ENCODE measurements at places on chromosomes 1 and 21.

DNA sequence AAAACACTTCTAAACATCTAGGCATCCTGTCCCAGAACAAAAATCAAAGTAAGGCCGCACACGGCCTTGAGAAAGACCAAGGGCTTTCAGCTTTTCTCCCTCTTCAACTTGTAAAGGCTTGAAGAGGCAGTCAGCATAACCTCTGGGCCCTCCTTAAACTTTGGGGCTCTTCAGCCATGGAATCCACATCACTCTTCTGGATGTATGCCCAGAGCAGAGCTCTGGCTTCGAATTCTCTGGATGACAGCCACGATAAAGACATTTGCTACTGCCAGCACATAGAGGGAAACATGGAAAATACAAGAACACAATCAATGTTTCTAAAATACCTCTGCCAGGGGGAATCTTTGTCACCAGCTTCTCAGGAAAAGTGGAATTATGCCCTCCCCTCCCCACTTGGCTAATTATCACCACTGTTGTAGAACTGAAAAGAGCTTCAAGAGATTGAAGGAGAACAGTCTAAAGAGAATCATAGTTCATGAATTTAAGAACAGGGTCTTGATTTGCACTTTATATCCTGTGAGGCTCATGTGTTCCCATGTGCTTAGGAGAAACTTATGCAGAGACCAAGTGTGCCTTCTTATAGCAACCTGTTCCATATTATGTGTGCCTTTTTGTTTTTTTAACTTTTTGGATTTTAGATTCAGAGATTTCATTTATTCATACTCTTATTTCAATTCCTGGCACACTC, 39.0 kb upstream of the DPT start:
- peak; percentile 70 for DNase-seq

- DNase-seq, result no peak
These were observed 943 bp downstream of the ERRFI1 start for GRCh38 chr1:8025061-8025670.

DNA sequence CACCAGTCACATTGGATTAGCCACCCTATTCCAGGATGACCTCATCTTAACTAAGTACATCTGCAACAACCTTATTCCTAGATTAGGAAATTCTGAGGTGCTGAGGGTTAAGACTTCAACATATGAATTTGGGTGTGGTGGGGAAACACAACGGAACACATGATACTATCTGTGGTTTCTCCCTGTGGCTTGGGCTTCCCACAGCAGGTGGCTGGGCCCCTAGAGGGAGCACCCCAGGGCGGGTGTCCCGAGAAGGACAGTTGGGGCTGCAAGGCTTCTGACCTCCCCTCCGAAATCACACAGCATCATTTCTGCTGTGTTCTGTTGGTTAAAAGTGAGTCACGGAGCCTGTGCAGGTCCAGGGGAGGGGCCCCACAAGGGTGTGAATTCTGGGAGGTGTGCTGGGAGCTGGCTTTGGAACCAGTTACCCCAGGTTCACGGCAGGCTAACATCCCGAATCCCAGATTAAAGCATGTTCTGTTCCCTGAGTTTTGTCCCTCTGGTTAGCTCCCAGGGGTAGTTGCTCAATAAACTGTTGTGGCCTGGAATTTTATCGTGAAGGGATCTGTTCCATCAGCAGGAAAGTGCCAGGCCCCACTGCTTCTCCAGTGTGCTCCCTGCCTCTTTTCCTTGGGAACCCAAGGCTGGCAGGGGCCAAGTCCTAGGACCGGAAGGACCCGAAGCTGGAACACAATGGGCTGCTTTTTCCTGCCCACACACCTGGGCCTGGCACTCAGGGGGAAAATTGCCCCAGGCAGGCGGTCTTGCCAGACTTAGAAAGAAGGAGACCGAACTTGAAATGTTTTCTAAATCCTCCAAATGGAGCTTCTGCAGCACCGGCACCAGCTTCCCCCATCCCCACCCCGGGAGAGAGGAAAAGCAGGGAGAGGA, 154.0 kb upstream of the WNT4 start:
- no peak for DNase-seq

GRCh38 chr1:75134647-75135572, 722 bp downstream of the LHX8 start:
- DNase-seq, result no peak

DNA sequence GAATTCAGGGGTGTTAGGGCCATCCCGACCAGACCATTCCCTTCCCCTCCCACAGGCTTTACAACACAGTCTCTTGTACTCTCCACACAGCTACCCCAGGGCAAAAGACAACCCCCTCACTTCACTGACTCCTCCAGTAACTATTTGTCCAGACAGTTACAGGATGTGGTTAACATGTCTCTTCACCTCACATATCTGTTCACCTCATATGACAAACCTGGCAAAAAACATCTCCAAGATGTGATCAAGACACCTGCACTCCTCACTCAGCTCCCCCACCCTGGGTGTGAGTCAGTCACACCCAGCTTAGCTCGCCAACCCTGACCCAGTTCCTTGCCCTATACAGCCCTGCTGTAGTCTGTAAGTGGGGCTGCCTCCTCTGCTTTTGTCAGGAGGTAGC, 490.5 kb upstream of the CHRM3 start:
- DNase-seq, result no peak

DNA sequence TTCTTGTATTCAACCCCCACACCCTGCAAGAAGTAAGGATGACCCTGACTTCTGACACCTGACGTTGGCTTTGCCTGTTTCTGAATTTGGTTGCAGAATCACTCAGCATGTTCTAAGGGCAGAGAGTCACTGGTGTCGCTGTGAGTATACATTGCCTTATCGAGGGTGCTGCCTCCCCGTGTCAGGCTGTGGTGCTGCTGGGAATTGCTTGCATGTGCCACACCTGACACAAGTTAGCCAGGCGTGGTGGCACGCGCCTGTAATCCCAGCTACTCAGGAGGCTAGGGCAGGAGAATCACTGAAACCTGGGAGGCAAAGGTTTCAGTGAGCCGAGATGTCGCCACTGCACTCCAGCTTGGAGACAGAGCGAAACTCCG, 45.9 kb downstream of the WDR4 start:
- DNase-seq, result peak; percentile 11

GRCh38 chr1:234545517-234546386, 64.2 kb downstream of the IRF2BP2 start:
- no peak for DNase-seq

DNA sequence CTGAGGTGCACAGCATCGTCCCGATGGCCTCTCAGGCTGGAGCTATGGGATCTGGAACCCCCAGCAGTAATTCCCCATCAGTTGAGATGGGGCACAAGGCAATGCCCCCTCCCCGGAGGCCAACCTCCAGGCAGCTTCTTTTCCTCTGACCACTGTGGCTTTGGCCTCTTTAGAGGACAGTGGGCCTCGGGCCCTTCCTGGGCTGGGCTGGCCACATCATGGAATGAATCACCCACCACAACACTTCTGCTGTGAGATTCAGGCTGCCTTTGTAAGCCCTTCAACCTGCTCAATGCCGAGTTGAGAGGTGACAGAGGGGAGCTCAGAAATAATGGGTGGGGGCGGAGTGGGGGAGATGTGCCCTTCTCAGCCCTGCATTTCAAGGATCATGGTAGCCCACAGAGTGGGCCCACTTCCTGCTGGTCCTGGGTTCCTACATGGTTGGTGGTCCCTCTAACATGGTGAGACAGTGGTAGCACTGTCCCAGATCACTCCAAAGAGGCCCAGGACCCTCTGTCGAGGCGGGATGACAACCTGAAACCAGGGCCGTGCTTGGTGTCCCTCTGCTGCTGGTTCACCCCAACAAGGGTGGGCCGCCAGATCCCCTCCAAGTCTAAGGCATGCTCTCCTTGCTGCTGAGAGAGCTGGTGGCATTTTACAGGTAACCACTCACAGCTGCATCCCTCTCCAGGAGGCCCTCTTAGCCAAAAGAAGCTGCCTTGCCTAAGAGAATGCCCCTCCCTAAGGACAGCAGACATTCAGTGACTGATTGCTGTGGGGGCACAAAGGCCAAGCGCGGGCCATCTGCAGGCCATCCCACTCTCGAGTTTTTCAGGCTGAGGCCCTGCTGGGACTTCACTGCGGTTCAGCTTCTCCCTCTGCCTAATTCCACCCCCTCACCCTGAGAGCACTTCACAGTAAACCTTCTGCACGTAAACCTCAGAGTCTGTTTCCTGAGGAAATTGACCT, 29.7 kb upstream of the EVA1B start:
- DNase-seq, result peak; percentile 52

DNA sequence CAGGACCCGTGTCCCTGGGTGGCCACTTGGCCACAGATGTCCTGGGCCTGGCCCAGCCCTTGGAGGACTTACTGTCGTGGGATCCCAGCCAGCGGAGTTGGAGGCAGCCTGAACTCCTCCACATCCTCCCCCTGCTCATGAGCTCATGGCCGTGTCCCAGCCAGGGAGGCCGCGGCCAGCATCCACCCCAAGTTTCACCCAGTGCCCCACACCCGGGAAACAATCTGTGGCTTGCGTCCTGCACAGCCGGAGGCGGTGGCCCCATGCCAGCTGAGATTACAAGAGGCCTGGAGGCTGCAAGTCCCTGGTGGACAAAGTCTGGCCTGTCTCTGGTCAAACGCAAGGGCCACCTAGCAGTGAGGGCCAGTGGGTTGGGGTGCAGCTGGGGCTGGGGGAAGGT, 27.5 kb upstream of the TMEM52 start:
- DNase-seq, result no peak

GRCh38 chr1:205669341-205670149, 10.8 kb downstream of the SLC45A3 start:
- DNase-seq, result no peak

DNA sequence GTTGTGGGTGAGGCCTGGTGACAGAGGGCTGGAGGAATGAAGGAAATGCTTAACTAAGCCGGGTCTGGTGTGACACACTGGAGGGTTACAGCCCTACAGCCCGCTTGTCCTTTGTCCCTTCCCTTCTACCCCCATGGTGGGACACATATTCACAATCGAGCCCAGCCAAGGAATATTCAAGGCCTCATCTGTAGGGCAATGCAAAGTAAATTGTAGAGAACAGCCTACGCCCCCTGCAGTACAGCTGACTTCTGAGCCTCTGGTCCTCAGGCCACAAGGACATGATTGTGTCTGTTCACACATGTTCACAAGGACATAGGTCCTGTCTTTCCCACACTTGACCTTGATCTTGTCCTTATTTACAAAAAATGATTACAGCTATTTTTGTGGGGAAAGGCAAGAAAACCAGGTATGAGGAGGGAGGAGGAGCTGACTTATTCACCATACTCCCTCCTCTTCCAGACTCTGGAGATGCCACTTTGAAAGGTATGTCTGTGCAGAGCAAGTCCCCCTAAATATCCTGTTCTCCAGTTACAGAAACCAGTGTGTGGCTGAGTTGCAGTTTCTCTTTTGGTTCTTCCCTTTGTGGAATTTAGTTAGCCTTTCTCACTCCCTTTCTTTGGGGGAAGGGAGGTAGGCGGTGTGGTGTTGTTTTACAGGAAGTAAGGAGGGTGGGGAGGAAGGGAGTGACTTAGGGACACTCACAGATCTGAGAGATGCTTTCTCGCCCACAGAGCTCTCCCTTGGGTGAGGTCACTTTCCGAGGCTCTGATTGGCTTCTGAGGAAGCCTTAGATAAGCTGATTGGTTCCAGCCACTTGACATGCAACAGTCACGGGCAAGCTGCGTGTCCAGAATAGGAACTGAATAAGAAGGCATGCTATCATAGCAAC, 14.6 kb downstream of the POLR3GL start:
- DNase-seq, result peak; percentile 100

DNA sequence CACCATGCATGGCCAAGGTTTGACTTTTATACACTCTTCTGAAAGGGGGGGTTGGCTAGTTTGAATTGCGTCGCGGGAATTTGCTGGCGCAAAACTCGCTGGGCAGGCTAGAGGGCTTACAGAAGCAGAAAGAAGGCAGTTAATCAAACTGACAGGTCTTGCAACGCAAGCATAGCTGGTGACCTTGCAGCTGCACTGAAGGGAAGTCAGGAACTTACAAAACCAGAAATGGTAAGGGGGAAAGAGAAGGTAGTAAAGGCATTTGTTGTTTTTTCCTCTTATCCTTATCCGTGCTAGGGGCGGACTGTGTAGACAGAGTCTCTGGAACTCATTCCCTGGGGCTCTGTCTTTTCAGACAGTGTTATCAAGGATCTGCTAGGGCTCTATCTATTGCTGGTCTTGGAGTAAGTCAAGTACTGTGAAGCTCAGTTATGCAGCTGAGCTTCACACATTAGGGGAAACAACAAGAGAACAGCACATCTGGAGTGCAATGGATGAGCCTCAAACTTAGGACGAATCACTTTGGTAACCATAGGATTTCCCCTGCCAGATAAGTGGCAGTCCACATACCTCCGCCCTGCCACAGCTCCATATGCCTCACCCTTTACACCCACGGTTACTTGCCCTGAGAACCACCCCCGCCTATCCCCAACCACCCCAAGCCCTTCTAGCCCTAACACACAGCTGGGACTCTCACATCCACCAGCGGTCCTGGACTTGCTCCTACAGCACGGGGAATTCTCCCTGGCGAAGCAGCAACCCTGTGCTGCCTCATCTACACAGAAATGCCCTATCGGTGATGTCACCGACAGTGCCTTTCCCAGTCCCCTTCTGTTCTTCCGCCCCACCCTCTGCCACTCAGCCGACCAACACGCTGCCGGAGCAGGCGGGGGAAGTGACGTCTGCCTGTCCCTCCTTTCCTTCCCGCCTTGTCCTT, 251.4 kb downstream of the FAM72C start:
- DNase-seq, result peak; percentile 26

DNA sequence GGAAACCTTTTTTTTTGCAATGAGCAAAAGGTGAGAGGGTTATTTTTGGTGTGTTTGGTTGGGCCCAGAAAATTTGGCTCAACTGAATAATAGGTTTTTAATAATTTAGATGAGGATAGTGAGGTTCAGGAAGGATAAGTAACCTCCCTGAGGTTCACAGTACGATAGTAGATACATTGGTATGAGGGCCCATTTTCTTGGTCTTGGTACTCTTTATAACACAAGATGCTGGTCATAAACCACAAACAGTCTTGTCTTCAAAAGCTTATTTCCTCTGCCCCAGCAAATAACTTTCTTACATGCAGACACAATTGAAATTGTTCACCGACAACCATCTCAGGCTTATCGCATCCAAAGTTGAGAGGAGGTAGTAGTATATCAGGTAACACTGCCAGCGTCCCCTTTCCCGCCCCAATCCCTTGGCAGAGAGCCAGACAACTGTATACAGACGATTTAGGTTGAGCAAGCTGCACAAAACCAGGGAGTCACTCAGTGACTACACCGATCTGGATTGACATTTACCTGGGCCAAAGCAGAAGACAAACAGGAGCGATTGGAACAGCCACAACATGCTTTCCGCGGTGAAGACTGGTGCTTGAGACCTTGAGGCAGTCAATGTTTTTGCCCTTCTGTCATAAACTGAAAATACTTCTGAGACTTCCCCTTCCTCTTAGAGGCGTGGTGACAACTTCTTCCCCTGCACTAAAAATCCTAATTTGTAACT, at the start of gene SLAMF6:
TSS of gene SLAMF6 (minus strand) at position 634 of the 724 bp plus-strand sequence. CDS start at position 571, 63 bp downstream.
- DNase-seq, result no peak

DNA sequence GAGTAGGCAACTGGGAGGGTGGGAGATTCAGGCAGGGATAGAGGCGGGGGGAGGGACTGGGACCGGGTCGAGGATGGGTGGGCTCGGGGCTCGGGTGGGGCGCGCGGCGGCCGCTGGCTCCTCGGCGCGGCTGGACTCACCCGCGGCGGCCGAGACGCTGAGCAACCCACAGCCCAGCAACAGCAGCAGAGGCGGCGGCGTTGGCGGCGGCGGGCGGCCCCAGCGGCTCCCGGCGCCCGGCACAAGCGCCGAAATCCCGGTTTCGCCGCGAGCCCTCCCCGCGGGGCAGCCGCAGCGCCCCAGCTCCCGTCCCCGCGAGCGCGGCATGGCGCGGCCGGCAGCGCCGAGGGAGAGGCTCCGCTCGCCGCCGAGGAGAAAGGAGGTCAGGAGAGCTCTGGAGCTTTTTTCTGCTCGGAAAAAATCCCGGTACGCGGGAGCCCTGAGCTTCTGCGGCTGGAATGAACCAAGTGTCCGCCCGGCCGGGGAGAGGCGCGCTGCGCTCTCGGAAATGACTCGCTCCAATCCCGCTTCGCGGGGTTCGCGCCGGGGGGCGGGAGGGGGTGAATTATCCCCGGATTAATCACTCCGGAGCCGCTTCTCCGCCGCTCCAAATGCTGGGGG, at the start of gene CSMD2:
TSS of gene CSMD2 (minus strand) at position 460 of the 621 bp plus-strand sequence. CDS start at position 327, 133 bp downstream.
- DNase-seq, result peak; percentile 85
